ENCODE measurements at places on chromosomes 6 and 20.
A peak's percentile ranks its signal among the peaks of the same experiment; 100 is the strongest.

DNA sequence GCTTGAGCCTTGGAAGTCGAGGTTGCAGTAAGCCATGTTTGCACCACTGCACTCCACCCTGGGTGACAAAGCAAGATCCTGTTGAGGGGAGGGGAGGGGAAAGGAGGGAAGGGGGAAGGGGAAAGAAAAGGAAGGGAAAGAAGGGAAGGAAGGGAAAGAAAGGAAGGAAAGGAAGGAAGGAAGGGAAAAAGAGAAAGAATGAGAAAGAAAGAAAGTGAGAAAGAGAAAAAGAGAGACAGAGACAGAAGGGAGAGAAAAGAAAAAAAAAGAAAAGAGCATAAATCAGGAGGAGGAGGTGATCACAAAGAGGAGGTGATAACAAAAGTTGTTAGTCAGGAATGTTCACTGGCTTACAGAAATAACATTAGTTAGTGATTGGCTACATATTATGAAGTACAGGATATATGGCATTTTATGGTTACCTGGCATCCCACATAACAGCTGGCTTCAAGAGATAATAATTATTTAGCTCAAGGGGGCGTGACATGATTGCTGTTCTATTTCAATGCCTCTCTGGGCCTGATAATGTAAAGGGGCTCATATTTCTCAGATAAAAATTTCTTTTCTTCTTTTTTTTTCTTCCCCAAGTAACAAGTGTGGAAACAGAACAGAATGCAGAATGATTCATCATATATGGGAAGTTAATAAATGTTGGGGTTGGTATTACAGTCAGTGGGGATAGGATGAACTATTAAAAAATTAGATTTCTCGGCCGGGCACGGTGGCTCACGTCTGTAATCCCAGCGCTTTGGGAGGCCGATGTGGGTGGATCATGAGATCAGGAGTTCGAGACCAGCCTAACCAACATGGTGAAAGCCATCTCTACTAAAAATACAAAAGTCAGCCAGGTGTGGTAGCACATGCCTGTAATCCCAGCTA is 27.1 kb downstream of the SAMHD1 start:
- H3K27ac ChIP-seq, result peak overlapping the region; percentile 77
- H3K36me3 ChIP-seq, result peaks cover 2% of the 10 kb centered on the region
- no peaks in the 10 kb centered on the region for H3K27me3 ChIP-seq
- H3K4me1 ChIP-seq, result peaks cover 7% of the 10 kb centered on the region

GRCh38 chr6:52331793-52332457 is 30.0 kb upstream of the PAQR8 start:
- H3K4me3 ChIP-seq, result no peak overlapping the region
- H3K27ac ChIP-seq, result no peak overlapping the region
- H3K4me1 ChIP-seq, result peaks cover 43% of the 10 kb centered on the region
- H3K27me3 ChIP-seq, result no peaks in the 10 kb centered on the region

- DNase-seq, result no peak
- no peak overlapping the region for H3K4me3 ChIP-seq
- H3K27ac ChIP-seq, result no peak overlapping the region
- no peaks in the 10 kb centered on the region for H3K27me3 ChIP-seq
- H3K4me1 ChIP-seq, result no peaks in the 10 kb centered on the region
Observed at GRCh38 chr6:72825315-72825911, 203.5 kb downstream of the KCNQ5 start.

GRCh38 chr20:6355754-6356451 is 233.1 kb upstream of the FERMT1 start:
- H3K27ac ChIP-seq, result no peak overlapping the region
- DNase-seq, result no peak
- no peak overlapping the region for H3K4me3 ChIP-seq
- no peaks in the 10 kb centered on the region for H3K36me3 ChIP-seq

DNA sequence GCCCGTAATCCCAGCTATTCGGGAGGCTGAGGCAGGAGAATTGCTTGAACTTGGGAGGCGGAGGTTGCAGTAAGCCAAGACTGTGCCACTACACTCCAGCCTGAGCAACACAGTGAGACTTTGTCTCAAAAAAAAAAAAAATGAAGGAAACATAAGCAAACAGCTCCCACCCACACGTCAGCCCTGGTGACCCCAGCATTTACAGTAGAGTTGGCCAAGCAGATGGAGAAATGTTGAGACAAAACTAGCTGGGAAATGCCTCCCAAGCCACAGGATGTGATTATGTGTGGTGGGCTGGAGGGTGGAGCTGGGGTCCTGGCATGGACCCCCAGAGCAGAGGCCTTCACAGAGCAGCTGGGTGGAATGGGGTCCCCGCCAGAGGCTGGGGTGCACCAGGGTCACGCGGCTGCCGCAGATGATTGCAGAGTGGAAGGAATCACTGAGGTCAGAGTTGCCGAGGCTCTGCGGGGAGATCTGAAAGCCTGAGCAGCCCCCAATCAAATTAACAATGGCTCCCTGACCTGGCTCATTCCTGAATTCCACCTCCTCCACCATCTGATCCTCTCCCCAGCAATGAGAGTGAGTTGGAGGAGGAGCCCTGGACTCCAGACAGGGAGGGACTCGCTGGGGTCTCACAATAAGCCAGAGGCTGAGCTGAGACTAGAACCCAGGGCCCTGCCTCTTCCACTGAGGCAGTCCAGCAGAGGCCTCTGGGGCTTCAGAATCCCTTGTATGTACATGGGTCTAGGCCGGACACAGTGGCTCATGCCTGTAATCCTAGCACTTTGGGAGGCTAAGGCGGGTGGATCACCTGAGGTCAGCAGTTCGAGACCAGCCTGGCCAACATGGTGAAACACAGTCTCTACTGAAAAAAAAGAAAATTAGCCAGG is 34.7 kb upstream of the TGM2 start:
- DNase-seq, result no peak
- no peak overlapping the region for H3K27ac ChIP-seq
- no peaks in the 10 kb centered on the region for H3K36me3 ChIP-seq
- H3K27me3 ChIP-seq, result no peaks in the 10 kb centered on the region

DNA sequence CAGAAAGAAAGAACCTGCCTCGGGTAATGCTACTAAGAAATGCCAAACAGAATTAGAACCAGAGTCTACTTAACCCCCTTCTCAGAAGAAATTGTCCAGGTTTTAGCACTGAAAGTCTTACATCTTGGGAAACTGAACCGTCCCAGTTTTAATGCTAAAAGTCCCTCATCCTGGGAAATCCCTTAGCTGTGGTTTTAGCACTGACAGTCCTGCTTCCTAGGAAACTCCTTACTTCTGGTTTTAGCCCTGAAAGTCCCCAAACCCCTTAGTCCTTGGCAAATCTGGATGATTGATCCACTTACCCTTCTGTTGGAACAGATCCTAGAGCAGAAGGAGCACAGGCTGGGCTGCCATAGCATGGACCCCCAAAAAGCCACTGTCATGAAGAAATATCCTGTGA is 4.8 kb upstream of the TMEM14A start:
- peaks cover 11% of the 10 kb centered on the region for H3K36me3 ChIP-seq
- H3K27ac ChIP-seq, result no peak overlapping the region
- H3K4me3 ChIP-seq, result no peak overlapping the region
- H3K4me1 ChIP-seq, result peaks cover 10% of the 10 kb centered on the region
- no peaks in the 10 kb centered on the region for H3K27me3 ChIP-seq
- DNase-seq, result no peak

GRCh38 chr6:142343938-142344337 is 42.1 kb downstream of the ADGRG6 start:
- H3K27ac ChIP-seq, result no peak overlapping the region
- H3K4me1 ChIP-seq, result peaks cover 2% of the 10 kb centered on the region
- H3K27me3 ChIP-seq, result no peaks in the 10 kb centered on the region
- H3K36me3 ChIP-seq, result peaks cover 11% of the 10 kb centered on the region
- H3K4me3 ChIP-seq, result no peak overlapping the region

DNA sequence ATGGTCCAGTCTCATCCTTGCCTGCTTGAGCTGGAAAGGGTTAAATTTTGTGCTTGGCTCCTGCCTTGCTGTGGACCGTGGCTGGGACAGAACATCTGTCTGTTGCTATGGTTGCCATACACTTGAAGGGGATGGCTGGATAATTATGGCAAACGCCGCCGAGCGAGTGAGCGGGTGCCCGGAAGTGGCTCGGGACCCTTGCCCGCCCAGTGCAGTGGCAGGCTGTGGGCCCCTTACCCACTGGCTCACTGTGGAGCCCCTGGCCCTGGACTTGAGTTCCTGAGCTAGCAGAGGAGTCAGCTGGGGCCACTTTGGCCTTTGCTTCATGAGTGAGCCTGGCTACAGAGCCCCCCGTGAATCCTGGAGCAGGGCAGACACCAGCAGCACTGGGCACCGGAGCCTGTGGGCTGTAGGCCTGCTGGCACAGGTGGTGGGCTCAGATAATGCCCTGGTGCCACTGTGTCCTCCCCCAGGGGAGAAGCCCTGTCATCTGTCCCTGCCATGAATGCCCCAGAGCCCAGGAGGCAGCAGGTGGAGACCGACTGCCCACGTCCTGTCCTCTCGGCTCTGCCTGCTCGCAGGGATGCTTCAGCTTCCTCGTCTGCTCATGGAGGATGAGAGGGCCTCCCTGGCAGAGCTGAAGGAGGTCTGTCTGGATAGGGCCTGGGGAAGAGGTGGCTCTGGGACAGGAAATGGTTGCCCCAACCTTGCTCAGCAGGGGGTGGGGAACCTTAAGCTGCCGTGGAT is 25.5 kb upstream of the NOL4L start:
- no peak overlapping the region for H3K27ac ChIP-seq
- DNase-seq, result no peak
- peaks cover 31% of the 10 kb centered on the region for H3K27me3 ChIP-seq
- H3K36me3 ChIP-seq, result no peaks in the 10 kb centered on the region
- H3K4me3 ChIP-seq, result no peak overlapping the region

GRCh38 chr6:142518126-142518525 is 216.3 kb downstream of the ADGRG6 start:
- H3K36me3 ChIP-seq, result no peaks in the 10 kb centered on the region
- H3K27me3 ChIP-seq, result no peaks in the 10 kb centered on the region
- no peak overlapping the region for H3K27ac ChIP-seq

DNA sequence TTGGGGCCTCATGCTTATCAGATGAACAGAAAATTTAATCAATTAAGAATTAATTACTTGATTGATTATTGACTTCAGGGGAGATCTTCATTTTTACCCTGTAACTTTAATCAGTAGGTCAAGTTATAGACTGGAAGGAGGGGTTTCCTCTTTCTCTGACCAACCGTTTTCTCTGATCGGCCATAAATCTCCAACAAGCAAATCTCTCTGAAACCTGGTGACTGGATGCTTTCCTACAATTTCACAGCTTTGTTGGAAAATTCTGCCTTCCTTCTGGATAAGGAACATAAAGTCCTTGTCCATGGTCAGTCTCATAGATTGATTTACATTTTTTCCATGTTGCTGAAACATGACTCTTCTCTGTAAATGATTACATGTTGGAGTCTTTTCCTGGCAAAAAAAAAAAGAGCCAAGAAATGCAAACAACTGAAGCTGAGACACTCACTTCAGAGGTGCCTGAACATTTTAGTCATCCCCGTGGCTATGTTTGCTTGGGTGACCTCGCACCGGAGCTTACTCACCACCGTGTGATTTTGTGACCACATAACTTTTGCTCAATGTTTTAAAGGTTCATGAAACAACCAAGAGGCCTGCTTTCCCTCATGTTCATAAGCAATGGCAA is 31.0 kb downstream of the IRF4 start:
- H3K4me3 ChIP-seq, result no peak overlapping the region
- H3K27ac ChIP-seq, result no peak overlapping the region
- no peak for DNase-seq
- peaks cover 2% of the 10 kb centered on the region for H3K4me1 ChIP-seq
- H3K36me3 ChIP-seq, result no peaks in the 10 kb centered on the region
- H3K27me3 ChIP-seq, result peaks cover under 1% of the 10 kb centered on the region

DNA sequence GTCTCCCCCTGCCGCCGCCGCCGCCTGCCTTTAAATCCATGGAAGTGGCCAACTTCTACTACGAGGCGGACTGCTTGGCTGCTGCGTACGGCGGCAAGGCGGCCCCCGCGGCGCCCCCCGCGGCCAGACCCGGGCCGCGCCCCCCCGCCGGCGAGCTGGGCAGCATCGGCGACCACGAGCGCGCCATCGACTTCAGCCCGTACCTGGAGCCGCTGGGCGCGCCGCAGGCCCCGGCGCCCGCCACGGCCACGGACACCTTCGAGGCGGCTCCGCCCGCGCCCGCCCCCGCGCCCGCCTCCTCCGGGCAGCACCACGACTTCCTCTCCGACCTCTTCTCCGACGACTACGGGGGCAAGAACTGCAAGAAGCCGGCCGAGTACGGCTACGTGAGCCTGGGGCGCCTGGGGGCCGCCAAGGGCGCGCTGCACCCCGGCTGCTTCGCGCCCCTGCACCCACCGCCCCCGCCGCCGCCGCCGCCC is 474 bp downstream of the CEBPB start:
- peak overlapping the region; percentile 68 for H3K4me3 ChIP-seq
- peaks cover 20% of the 10 kb centered on the region for H3K4me1 ChIP-seq
- no peak for DNase-seq
- peaks cover 32% of the 10 kb centered on the region for H3K27me3 ChIP-seq
- no peak overlapping the region for H3K27ac ChIP-seq

DNA sequence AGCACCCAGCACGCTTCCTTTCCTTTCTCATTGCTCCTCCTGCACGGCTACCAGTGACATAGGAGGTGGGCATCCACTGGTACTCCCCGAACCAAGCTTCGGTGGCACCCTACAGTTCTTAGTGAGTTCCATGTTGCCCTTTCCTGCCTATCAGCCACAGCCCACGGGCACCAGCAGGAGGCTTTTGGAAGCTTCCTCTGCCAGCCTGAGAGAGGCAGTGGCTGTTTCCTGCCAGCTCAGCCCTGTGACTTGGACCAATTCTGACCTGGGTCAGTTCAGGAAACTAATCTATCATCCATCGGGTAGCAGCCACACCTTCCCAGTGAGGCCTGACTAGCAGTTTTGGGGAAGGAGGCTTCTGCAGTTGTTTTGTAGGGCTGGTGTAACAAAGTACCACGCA is 176.4 kb upstream of the UST start:
- no peaks in the 10 kb centered on the region for H3K4me1 ChIP-seq
- H3K27me3 ChIP-seq, result peaks cover 23% of the 10 kb centered on the region

DNA sequence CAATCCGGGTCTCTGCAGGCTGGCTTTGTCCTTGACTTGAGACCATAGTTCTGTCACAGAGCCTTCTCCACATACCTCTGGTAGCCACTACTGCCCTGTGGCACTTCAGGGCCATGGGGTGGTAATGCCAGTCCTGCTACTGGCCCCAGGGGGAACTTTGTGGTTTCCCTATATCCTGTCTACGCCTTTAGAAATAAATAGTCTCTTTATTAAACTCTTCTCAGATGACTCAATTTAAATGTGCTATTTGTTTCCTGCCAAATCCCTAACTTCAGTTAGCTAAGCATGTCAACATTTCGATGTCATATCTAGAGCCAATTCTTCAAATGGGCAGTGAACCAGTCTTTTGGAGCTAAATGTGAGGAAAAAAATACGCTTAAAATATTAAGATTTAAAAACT is 60.1 kb downstream of the SEL1L2 start:
- no peak overlapping the region for H3K27ac ChIP-seq
- peaks cover 4% of the 10 kb centered on the region for H3K4me1 ChIP-seq
- no peak for DNase-seq
- no peak overlapping the region for H3K4me3 ChIP-seq
- no peaks in the 10 kb centered on the region for H3K27me3 ChIP-seq

GRCh38 chr6:110214338-110214737 is 34.1 kb downstream of the CDC40 start:
- H3K27ac ChIP-seq, result no peak overlapping the region
- no peak overlapping the region for H3K4me3 ChIP-seq
- peaks cover 24% of the 10 kb centered on the region for H3K36me3 ChIP-seq
- DNase-seq, result no peak

GRCh38 chr6:138507977-138508675 is 8.8 kb upstream of the NHSL1 start:
- peaks cover 79% of the 10 kb centered on the region for H3K4me1 ChIP-seq
- no peak for DNase-seq
- no peaks in the 10 kb centered on the region for H3K27me3 ChIP-seq

- peaks cover 38% of the 10 kb centered on the region for H3K4me1 ChIP-seq
- no peaks in the 10 kb centered on the region for H3K27me3 ChIP-seq
- H3K36me3 ChIP-seq, result no peaks in the 10 kb centered on the region
- peak overlapping the region; percentile 90 for H3K4me3 ChIP-seq
- H3K27ac ChIP-seq, result peak overlapping the region; percentile 94
- no peak for DNase-seq
Observed at GRCh38 chr6:70668499-70668812, 773 bp downstream of the SMAP1 start.
